Activated T-helper 1 cell treated with anti-CD3 and anti-CD28 coated beads, Interleukin-2, amount 50 U/mL, for 16 hours (primary cell): ENCODE measurements at places on chromosomes 12 and 14.

DNA sequence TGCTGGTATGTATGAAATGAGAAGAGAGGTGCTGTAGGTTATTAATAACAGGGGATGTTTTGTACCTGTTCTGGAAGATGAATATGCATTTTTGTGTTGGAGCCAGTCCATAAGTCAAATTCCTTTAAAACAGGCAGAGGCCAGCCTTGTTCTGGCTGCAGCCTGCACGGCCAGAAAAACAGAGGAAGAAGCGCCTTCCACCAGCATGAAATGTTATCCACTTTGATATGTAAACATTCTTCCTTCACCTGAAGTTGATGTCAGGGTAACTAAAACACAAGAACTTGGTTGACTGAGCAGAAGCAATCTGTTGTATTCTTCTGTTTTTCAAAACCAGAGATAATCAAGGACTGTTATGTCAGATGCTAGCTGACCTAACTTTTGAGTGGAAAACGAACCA is 237.9 kb upstream of the PLEKHG7 start:
- DNase-seq, result no peak

- no peak for DNase-seq
Observed at GRCh38 chr14:70152704-70153103, 36.0 kb downstream of the SLC8A3 start.

- DNase-seq, result no peak
Observed at GRCh38 chr12:53953831-53954693, 641 bp upstream of the HOXC12 start.

DNA sequence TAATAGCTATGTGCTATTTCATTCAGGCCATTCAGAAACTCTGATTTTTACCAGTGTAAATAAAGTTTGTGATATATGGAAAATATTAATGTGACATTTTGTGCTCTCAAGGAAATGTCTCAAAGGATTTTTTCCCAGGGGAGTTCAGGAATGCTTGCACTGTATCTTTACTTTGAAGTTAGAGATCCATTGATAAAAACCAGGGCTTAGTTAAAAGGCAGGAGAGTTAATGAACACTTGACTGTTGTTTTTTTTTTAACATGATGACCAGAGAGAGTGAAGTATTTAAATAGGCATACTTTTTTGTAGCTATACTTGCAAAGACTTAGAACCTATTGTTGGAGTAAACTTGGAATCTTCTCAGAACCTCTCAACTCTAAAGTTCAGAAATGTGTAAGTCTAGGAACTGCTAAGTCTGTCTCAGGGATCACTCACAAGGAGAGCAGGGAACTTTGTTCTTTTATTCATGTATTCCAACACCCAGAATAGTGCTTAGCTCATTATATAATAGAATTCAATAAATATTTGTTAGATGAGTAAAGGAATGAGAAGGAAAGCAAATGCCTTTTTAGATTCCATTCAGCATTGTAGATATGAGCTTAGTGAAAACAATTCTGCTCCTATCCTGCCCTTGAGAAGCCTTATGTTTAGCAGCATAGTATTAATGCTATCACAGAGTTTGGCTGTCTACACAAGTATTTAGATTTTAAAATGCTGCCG is 117.5 kb downstream of the DAAM1 start:
- DNase-seq, result no peak

GRCh38 chr12:21992823-21993222 is 51.6 kb upstream of the ABCC9 start:
- DNase-seq, result no peak

GRCh38 chr14:72434856-72435255 is 459.0 kb downstream of the DPF3 start:
- DNase-seq, result no peak

GRCh38 chr12:121781484-121781997 is 11.9 kb downstream of the RHOF start:
- no peak for DNase-seq

GRCh38 chr12:44531320-44531971 is 344.7 kb downstream of the NELL2 start:
- no peak for DNase-seq

DNA sequence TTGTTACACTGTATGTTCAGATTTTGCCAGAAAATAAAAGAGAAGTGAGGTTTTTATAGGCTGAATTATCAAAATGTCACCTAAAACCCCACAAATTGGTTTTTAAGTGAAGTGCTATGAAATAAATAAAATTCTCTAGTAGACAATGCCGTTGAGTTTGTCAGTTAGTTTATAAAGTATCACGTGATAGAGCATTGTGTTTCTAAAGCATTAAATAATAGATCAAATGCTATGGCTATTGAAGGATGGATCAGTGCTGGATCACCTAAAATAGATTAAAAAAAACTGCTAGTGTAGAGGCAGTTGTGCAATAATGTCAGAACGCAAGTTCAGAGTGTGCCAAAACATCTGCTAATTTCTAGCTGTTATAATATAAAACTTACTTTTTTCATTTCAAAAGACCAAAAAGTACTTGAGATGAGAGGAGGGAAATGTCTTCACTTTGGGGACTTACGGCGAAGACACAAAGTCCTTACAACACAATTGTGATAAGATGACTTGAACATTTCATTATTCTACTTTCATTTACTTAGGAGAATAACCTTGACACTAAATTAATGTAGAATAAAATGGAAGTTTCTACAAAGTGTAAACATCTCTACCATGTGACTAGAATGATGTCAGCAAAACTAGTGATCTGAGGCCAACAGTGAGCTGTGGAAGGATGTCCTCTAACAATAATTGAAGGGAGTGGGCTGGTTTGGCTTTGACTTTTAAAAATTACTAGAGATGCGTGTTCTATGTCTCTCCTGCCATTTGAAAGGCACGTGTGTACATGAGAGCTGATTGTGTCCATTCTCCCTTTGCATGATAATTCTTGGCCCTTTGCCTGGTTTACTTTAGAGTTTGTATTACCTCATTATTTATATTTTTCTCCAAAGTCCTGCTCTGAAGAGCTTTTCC is 154.4 kb upstream of the PDE3A start:
- no peak for DNase-seq

DNA sequence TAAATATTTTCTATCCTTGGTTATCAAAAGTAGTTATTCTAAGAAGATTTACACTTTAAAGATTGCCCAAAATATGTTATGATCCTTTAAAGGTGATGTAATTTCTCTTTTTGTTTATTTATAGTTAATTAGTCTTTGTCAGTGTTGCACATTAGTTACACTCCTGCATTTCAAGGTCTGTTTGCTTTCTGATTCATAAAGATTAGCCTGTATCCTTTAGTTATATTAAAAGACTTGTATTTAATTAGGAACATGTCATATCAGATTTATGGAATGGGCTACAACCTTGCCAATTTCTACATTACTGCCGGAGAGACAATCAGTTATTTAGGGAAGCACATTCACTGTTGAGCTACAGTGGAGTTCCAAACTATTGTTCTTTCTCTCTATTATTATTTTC is 3.5 kb downstream of the EPYC start:
- no peak for DNase-seq

- no peak for DNase-seq
Observed at GRCh38 chr14:104732931-104733681, 9.1 kb downstream of the ADSS1 start.

- DNase-seq, result no peak
Observed at GRCh38 chr12:104890476-104891096, 67.5 kb downstream of the SLC41A2 start.

DNA sequence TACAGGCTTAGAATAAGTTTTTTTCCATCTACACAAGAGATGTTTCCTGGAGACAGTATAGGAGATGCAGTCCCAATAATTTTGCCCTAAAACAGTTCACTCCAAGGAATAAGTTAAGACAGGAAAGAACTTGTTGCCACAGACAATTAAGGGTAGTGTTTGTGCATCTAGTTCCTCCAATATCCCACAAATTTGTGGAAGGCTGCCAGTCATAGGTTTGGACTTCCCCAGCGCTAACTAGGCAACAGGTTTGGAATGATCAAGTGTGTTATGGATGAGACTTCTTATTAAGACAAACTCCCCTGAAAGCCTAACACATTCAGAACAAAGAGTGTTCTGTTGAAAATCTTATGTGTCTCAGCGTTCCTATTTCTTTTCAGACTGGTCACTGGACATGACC is 611.0 kb downstream of the CCER1 start:
- no peak for DNase-seq

DNA sequence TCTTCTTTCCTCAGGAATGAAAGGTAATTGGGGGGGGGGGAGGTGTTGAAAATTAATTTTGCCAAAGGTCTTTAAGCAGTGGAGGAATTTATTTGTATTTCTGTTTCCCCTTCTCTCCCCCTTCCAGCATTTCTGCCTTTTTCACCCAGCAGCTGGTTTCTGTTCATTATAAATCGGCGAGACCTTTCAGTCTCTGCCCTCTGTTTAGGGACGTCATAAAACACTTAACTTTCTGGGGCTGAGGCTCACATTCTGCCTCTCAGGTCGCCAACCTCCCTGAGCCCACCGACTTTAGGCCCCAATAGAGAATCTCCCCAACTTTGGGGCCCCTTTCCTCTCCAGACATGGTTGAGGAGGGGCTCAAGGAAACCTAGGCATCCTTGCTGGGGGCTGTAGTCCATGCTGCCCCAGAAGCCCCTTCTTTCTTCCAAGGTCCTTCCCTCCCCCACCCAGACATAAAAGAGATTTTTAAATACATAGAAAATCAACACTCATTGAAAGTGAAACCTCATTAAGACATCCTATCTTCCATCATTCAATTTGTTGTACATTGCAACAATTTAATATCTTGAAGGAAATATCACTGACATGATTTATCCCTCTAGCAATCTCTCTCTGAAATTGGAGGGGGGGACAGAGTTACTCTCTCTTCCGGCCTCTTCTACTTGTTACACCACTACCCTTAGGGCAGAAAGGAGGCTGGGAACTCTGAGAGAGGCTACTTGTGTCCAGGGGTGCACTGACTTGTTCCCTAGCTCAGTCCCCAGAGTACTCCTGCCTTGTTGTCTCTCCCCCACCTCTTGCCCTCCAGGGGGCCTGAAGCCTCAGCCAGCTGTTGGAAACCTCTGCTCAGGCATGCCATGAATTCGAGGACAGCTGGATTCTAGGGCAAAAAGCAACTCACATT is 2.5 kb upstream of the HOXC6 start:
- DNase-seq, result no peak

- DNase-seq, result no peak
Observed at GRCh38 chr12:15712823-15713660, 76.1 kb downstream of the EPS8 start.

DNA sequence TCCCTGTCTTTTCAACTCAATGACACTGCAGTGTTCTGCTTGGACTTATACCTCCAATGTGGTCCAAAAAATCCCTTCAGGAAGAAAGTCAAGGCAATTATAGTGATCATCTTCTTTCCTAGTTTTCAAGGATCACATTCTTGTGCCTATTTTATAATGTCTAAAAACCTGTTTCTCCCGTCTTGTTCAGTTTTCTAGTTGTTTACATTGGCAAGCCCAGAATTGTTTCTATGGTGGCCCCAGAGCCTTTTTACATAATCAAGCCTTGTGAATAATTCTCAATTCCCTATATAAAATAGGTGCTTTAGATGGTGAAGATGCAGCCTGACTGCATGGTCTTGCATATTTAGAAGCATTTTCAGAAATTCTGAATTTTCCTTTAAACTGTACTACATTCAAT is 14.5 kb upstream of the LDHB start:
- DNase-seq, result no peak

DNA sequence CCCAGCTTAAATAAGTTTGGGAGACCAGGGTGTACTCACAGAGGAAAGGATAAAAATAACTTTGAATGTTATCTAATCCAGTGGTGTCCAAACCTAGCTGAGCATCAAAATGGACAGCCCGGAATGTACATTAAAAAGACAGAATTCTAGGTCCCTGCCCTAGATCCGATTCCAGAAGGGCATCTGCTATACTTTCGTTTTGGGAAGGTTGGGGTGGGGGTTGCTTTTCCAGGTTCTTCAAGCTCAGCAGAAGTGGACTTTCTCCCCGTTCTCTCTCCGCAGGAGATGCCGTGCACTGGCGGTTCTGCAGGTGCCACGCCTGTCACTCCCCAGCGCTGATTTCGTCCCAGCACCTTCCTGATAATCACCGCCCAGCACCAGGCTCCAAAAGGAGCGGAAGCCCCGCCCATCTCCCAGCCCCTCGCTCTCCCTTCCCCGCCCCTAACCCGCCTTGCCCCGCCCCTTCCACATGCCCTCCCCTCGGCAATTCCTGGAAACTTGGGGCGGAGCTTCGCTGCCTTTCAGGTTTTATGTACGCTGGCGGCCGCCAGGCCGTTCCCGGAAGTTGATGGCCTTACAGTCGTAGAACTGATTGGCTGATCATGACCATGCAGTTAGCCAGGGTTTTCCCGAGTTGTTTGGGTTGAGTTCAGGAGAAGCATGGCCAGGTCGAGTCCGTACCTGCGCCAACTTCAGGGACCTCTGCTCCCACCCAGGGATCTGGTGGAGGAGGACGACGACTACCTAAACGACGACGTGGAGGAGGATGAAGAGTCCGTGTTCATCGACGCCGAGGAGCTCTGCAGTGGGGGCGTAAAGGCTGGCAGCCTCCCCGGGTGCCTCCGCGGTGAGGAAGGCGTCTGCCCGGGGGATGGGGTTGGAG is at the start of gene HELB:
TSS of gene HELB (plus strand) at position 550 of the 883 bp plus-strand sequence. CDS start at position 661, 111 bp downstream.
- DNase-seq, result peak; percentile 91

DNA sequence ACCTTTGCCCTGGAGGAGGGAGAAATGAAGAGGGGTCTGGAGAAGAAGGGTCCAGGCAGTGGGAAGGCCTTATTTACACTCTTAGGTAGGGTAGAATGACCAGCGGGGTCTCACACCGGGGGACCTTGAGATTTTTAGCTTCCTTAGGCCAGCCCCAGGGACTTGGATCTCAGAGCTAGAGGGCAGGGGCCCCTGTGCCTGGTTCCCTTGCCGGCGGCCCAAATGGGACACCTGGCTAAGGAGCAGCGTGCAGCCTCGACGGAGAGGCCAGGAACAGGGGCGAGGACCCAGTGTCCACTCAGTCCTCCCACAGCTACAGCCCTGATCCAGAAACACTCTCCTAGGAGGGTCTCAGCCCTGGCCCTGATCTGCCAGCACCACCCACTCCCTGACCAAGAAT is 41.8 kb downstream of the DIO3 start:
- no peak for DNase-seq

- DNase-seq, result no peak
Observed at GRCh38 chr12:78406213-78406612, 458.4 kb upstream of the SYT1 start.

DNA sequence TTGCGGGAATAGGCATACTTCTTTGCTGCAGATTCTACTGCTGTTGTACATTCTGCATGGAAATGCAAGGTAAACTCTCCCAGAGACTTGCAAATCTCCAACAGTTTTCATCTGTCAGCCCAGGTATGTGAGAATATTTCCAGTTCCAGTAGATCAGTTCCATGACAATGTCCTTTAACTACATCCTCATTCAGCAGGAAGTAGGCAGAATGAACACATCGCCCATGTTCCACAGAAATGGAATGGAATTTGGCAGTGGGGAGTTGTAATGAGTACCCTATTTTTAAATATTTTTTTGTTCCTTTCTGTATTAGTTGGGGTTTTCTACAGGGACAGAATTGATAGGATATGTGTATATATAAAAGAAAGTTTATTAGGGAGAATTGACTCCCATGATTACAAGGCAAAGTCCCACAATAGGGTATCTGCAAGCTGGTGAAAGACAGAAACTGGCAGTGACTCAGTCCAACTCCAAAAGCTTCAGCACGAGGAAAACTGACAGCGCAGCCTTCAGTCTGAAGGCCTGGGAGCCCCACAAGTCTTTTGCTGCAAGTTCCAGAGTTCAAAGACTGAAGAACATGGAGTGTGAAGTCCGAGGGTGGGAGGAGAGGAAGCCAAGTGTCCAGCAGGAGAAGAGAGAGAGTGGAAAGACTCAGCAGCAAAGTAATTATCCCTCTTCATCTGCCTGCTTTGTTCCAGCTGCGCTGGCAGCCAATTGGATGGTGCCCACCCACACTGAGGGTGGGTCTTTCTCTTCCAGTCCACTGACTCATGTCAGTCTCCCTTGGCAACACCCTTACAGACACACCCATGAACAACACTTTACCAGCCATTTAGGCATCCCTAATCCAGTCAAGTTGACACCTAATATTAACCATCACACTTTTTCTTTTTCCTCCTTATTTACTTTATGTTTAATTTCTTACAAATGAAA is 110.4 kb upstream of the SCAF11 start:
- no peak for DNase-seq
